ENCODE measurements at places on chromosomes 3 and 15.

DNA sequence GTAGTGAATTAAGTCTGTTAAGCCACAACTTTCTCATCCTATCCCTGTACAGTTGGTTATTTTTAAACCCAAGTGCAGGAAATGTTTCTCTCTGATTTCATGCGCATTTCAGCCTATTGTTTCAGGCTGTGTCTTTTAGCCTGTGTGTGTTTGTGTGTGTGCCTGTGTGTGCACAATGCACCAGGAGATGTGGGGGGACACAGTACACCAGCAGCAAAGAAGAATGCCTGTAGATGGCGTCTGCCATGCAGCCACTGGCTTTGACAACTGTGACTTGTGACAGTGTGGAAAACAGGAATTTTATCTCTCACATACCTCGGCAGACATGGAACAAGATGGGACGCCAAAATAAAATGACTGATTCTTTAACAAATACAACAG is 43.6 kb upstream of the PLXNA1 start:
- DNase-seq, result no peak

DNA sequence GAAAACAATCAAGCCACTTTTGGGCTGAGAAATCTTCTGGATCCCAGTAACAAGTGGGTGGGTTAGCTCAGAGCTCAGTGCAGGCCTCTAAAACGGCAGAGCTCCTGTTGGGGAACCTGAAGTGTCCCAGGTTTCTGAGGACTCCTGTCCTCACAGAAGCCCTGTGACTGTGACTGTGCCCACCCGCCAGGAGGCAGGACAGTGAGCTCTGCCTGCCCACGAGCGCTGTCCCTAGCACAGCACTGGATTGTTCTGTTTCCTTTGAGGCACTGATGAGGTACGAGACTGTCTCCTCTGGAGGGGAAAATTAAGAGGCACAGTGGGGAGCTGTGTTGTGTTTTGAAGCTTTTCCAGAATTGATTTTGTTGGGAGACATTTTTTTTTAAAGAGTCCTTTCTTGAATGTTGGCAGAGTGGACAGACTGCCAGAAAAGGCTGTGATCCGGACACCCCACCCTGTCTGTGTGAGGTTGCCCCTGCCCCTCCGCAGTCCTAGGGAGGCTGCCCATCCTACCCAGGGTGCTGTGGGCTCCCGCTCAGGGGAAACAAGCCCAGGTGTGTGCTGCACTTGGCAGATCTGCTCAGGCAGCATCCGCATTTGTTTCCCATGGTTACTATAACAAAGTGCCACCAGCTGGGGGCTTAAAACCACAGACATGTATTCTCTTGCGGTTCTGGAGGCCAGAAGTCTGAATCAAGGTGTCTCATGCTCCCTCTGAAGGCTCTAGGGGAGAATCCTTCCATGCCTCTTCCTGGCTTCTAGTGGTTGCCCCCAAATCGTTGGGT is 66.6 kb upstream of the LARS2 start:
- no peak for DNase-seq

DNA sequence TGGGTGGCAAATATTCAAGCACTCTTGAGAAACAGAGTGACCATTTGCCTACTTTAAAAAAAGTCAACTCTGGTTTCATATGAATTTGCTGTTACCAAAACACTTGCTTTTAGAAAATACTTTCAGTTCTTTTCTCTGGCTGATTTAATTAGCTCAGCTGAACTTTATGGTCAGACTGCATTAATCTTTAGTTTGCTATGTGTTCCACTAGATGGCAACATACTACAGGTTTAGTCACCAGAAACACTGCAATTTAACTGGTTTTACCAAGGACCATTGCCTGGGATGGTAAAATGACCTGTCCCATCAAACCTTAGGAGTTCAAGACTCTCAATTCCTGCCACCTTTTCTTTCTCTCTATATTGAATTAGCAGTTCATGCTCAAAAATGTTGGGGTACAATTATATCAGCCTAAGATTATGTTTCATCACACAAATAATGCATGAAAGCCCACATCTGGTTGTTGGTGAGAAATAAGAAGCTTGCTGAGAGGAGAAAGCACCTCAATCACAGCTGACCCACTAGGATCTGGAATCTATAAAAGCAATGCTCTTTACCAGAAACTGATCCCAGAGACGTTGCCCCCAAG is 14.2 kb downstream of the EIF4E3 start:
- no peak for DNase-seq

DNA sequence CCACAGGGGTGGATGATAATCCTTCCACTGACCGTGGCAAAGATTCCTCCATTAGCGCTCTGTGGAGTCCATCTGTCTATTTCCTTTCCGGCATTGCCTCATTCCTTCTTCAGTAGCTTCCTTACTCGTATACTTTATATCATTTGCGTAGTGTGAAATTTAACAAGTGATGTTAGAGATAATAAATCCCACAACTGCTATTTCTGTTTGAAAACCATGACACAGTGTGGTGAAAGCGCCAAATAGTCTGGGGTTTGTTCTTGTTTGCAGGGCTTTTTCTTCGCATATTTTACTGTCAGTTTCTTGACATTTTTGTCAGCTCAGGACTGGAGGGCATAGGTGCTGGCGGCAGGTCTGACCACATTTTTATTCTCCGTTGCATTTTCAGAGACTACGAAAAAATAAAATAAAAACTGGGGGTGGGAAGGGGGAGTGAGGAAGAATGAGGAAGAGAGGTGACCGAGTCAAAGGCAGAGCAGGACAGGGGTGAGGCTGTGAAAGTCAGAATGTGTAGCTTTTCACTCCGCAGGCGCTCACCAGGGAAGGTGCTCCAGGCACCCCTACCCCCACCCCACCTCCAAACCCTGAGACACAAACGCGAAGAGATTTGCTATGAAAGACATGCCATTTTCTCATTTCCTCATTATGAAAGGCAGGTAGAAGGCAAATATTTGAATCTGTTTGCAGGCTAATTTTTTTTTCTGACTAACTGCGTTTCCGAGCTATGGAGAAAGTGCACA is 965.0 kb downstream of the MCTP2 start:
- no peak for DNase-seq

- no peak for DNase-seq
Observed at GRCh38 chr3:100737334-100737733, 28.0 kb downstream of the TFG start.

DNA sequence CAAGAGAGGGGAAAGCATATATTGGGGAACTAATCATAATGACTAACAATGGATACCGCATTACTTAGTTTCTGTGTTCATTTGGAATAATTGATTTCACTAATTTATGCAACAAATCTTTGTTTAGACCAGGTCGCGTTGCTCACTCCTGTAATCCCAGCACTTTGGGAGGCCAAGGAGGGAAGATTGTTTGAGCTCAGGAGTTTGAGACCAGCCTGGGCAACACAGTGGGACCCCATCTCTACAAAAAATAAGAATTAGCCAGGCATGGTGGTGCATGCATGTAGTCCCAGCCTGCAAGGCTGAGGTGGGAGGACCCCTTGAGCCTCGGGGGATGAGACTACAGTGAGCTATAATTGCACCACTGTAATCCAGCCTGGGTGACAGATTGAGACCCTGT is 585.7 kb upstream of the CBLB start:
- DNase-seq, result no peak

GRCh38 chr3:9862391-9863057 is 17.5 kb downstream of the CIDEC start:
- no peak for DNase-seq

GRCh38 chr3:174251681-174252080 is 607.5 kb upstream of the NAALADL2 start:
- DNase-seq, result no peak

GRCh38 chr3:87895983-87896382 is 162.8 kb downstream of the CGGBP1 start:
- DNase-seq, result no peak

DNA sequence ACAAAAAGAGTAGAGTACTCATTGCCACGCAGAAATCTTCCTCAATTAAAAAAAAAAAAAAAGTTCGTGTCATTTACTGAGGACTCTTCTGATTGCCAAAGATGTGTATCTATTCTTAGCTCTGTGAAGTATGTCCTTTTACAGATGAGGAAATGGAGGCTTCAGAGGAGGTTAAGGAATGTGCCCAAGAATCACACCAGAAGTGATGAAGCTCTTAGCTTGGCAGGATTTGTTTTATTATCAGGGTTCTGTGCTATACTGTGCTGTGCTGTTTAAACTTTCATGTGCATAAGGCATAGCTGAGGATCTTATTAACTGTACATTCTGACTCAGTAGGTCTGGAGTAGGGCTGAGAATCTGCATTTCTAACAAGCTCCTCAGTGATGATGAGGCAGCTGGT is 665.2 kb upstream of the ADAMTS9 start:
- no peak for DNase-seq

DNA sequence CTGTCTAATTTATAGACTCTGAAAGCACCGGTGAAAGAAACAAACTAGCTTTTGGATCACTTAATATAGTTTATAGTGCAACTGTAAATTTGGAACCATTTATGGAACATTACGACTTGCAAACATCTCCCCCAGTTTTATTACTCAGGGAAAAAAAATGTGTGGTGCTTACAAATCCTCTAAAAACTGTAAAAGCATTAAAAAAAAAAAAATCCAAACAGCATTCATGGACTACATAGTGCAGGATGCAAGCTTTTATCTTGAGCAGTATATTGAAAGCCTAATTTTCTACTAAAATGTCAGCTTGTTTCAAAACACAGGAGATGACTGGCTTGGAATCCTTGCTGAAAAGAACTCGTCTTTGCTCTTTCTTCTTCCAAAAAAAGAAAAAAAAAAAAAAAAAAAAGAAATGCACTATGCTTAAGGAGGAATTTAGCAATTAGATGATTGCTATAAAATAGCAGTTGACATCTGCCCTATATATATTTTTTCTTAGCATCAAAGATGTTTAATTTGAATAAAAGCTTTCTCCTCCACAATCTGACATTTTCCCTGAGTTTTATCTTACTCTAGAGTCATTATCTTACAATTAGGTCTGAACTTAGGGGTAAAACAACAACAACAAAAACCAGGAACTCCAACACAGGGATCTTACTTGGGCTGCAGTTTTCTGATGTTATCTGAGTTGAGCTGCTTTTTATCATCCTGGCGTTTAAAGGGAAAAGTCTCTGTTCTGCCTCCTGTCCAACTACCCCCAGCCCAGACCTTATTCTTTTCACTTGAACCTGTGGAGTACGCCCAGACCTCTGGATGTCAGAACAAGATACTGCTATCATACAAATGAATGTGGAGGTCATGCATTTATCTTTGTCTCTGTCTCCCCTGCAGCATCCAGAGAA is 62.6 kb upstream of the PDZRN3 start:
- no peak for DNase-seq

- no peak for DNase-seq
Observed at GRCh38 chr3:11932636-11933035, 71.6 kb upstream of the SYN2 start.

DNA sequence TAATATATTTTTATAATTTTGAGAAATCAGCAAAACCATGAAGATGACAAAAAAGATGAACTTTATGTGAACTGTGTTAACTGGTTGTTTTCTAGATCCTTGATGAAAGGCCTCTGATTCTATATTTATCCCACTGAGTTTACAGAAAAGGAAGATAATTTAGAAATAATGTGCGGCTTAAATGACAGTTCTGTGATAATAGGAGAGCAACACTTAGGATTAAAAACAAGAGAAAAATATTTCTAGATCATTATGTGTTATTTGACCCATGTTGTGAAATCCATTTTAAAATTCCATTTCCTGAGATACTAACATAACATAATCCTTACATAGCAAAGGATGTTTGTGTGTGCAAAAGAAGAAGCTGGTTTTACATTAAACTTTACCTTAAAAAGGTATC is 598.0 kb downstream of the DIPK2A start:
- DNase-seq, result no peak

GRCh38 chr3:3665546-3665945 is 133.7 kb upstream of the LRRN1 start:
- no peak for DNase-seq

GRCh38 chr15:36407647-36408046 is 171.8 kb upstream of the CDIN1 start:
- no peak for DNase-seq

GRCh38 chr15:93087825-93088199 is 1.2 kb downstream of the RGMA start:
- peak; percentile 36 for DNase-seq

- DNase-seq, result no peak
Observed at GRCh38 chr3:37922721-37923568, 61.3 kb downstream of the CTDSPL start.

GRCh38 chr3:194779729-194780224 is 94.1 kb downstream of the FAM43A start:
- DNase-seq, result no peak

DNA sequence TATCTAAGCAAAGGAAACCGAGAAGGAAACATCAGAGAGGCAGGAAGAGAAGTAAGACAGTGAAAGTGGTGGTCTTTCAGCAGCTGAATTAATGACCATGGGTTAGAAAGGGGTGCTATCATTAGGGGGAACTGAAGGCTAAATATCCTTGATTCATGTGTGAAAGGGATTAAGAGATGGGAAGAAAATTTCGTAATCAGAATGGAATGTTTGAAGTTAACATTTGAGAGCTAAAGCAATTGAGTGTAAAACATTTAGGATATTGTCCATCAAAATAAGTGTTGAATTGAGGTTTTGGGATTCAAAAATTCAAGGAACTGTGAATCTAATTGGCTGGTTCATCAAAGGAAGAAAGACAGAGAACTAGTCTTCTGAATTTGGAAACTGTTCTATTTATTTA is 4.1 kb upstream of the ECT2 start:
- DNase-seq, result no peak

DNA sequence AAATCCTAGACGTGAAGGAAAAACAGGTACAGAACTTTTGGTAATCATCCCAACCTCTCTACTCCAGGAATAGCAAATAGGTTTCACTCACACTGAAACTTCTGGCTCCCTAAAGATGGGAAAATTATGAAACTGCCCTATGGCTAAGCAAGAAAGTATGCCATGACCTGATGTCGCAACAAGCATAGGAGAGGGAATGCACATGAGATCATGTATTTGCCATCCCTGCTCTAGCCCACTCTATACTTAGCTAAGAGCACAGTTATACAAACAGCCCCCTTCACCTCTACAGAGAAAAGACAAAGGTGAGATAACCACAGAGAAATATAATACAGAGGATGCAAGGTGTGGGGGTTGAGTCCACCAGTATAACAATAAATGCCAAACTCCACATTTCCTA is 102.7 kb downstream of the TBC1D5 start:
- DNase-seq, result no peak

- no peak for DNase-seq
Observed at GRCh38 chr3:142003291-142003690, 126.8 kb downstream of the ATP1B3 start.

GRCh38 chr3:5347486-5347885 is 160.0 kb downstream of the EDEM1 start:
- DNase-seq, result no peak

- no peak for DNase-seq
Observed at GRCh38 chr3:170021083-170021482, 16.7 kb upstream of the GPR160 start.

- no peak for DNase-seq
Observed at GRCh38 chr3:130300888-130301287, 44.6 kb upstream of the COL6A5 start.

DNA sequence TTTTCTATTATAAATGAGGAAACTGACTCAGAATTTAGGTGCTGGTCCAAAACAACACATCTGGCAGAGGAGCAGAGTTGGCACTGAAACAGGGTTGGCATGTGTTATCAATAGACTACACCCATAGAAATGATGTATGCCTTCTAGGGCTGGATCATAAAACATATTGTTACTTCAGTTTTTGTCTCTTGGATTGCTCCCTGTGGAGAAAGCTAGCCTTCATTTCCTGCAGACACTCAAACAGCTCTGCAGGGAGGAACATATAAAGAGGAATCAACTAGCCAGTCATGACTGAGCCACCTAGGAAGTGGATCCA is 507 bp upstream of the MRPL3 start:
- DNase-seq, result no peak

Measured in stimulated activated CD4-positive, alpha-beta T cell treated with anti-CD3 and anti-CD28 coated beads, Interleukin-2, amount 100 ng/mL, for 4 hours (primary cell).